ENCODE measurements at places on chromosomes 16 and 17.

DNA sequence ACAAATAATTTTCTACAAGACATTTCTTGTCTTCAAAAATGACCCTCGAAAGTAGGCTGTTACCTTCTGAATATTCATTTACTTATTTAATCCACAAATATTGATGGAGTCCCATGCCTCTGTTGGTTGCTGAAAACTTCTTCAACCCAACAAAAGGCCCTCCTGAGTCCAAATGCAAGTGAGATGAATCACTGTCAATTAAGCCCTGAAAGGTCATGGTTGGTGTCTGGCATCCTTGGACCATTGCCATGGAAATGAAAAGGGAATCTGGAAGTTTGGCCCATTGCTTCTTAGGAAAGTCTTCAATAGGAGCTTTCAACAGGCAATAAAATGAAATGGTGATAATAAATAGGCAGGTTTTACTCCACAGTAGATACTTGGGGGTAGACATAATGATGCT, 364.7 kb upstream of the DYNLRB2 start:
- H3K36me3 ChIP-seq, result no peaks in the 10 kb centered on the region
- no peak overlapping the region for H3K27ac ChIP-seq
- no peaks in the 10 kb centered on the region for H3K4me1 ChIP-seq
- no peaks in the 10 kb centered on the region for H3K27me3 ChIP-seq

DNA sequence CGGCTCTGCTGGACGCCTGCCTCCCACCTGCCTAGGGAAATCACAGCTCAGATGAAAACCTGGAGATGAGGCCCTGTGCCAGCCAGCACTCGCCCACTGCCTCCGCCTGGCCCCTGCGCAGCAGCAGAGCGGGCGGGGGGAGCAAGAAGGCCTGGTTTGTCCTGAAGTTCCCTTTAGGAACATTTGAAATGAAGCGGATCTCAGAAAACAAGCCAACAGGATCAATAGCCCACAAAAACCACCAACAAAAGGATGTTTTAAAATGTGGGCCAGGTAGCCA, 48.0 kb downstream of the RBFOX3 start:
- no peaks in the 10 kb centered on the region for H3K27me3 ChIP-seq
- no peak overlapping the region for H3K27ac ChIP-seq
- no peak for DNase-seq
- no peaks in the 10 kb centered on the region for H3K4me1 ChIP-seq
- no peaks in the 10 kb centered on the region for H3K36me3 ChIP-seq

DNA sequence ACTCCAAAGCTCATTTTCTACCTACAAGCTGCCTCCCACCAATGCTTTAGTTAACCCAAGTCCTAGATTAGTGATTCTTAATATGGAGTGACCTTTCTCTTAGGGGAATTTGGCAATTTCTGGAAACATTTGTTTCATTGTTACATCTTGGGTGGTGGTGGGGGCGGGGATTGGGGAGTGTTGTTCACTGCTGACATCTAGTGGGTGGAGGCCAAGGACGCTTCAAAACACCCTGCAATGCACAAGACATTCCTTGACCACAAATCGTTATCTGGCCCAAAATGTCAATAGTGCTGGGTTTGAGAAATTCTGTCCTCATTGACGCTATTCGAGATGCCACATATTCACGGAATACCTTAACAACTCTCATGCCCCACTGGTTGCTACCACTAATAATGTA, 282.9 kb downstream of the RBFOX1 start:
- H3K36me3 ChIP-seq, result no peaks in the 10 kb centered on the region
- no peaks in the 10 kb centered on the region for H3K27me3 ChIP-seq
- no peak overlapping the region for H3K4me3 ChIP-seq
- DNase-seq, result no peak
- no peaks in the 10 kb centered on the region for H3K4me1 ChIP-seq
- no peak overlapping the region for H3K27ac ChIP-seq

GRCh38 chr17:65987988-65988387, 203.9 kb downstream of the CEP112 start:
- H3K27me3 ChIP-seq, result peaks cover 2% of the 10 kb centered on the region
- H3K4me3 ChIP-seq, result no peak overlapping the region
- no peaks in the 10 kb centered on the region for H3K36me3 ChIP-seq
- no peak overlapping the region for H3K27ac ChIP-seq
- no peak for DNase-seq

- H3K27me3 ChIP-seq, result no peaks in the 10 kb centered on the region
- H3K27ac ChIP-seq, result no peak overlapping the region
- no peaks in the 10 kb centered on the region for H3K36me3 ChIP-seq
- H3K4me3 ChIP-seq, result no peak overlapping the region
- peaks cover 23% of the 10 kb centered on the region for H3K4me1 ChIP-seq
Observed at GRCh38 chr17:78267253-78268073, 36.0 kb downstream of the TMEM235 start.

GRCh38 chr17:2745317-2746037, 4.0 kb downstream of the CCDC92B start:
- no peak overlapping the region for H3K27ac ChIP-seq
- peaks cover 8% of the 10 kb centered on the region for H3K27me3 ChIP-seq
- DNase-seq, result no peak
- H3K36me3 ChIP-seq, result no peaks in the 10 kb centered on the region

GRCh38 chr16:74111456-74111982, 185.1 kb upstream of the PSMD7 start:
- no peak overlapping the region for H3K27ac ChIP-seq
- no peaks in the 10 kb centered on the region for H3K36me3 ChIP-seq
- no peaks in the 10 kb centered on the region for H3K27me3 ChIP-seq

GRCh38 chr17:14429084-14429483, 128.2 kb downstream of the HS3ST3B1 start:
- peak overlapping the region; percentile 77 for H3K27ac ChIP-seq
- H3K36me3 ChIP-seq, result no peaks in the 10 kb centered on the region
- H3K4me1 ChIP-seq, result peaks cover 43% of the 10 kb centered on the region
- H3K4me3 ChIP-seq, result peak overlapping the region; percentile 77
- DNase-seq, result no peak

GRCh38 chr17:17778308-17779014, 58.3 kb downstream of the SREBF1 start:
- no peaks in the 10 kb centered on the region for H3K36me3 ChIP-seq
- no peak for DNase-seq
- H3K27me3 ChIP-seq, result no peaks in the 10 kb centered on the region
- no peak overlapping the region for H3K4me3 ChIP-seq
- no peak overlapping the region for H3K27ac ChIP-seq

GRCh38 chr17:42072323-42073187, 22.2 kb upstream of the C17orf113 start:
- no peaks in the 10 kb centered on the region for H3K27me3 ChIP-seq
- no peak overlapping the region for H3K4me3 ChIP-seq
- no peaks in the 10 kb centered on the region for H3K36me3 ChIP-seq
- no peak overlapping the region for H3K27ac ChIP-seq
- H3K4me1 ChIP-seq, result peaks cover 11% of the 10 kb centered on the region
- DNase-seq, result no peak

DNA sequence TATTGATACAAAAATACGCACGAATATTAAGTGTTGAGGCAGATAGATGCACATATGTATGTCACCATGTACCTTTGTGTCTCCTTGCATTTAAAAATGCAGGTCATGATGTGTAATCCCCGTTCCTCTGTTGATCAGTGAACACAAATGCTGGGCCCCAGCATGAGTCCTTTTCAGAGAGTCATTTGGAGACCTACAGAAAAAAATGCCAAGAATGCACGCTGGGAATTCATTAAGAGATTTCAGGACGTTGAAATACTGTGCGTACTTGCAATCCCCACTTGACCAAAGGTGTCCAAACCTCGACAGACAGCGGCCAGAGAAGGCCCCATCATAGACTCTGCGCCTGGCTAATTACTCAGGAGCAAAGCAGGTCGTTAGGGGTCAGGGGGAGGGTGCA, 496.0 kb downstream of the MAF start:
- no peaks in the 10 kb centered on the region for H3K27me3 ChIP-seq
- H3K4me1 ChIP-seq, result no peaks in the 10 kb centered on the region
- H3K4me3 ChIP-seq, result no peak overlapping the region
- H3K36me3 ChIP-seq, result no peaks in the 10 kb centered on the region
- no peak overlapping the region for H3K27ac ChIP-seq

Measured in CD4-positive, CD25-positive, alpha-beta regulatory T cell (primary cell).